ENCODE measurements at places on chromosomes 12 and 14. TPM values are rescaled to one million over a fixed set of nuclear protein-coding genes. Genes with fewer than 3 reads are reported as not detected.

The SLC6A12 gene
- not detected for total RNA-seq

The MFAP5 gene
- total RNA-seq = not detected

The DCAF5 gene
- total RNA-seq = 49.5 TPM

The CPNE6 gene
- not detected for total RNA-seq

The RPGRIP1 gene
- not detected for total RNA-seq

The NRL gene
- 2.4 TPM for total RNA-seq

The FGF23 gene
- total RNA-seq = not detected

The GPHB5 gene
- not detected for total RNA-seq

The ENDOU gene
- total RNA-seq = not detected
